ENCODE measurements at places on chromosomes 4 and X.

DNA sequence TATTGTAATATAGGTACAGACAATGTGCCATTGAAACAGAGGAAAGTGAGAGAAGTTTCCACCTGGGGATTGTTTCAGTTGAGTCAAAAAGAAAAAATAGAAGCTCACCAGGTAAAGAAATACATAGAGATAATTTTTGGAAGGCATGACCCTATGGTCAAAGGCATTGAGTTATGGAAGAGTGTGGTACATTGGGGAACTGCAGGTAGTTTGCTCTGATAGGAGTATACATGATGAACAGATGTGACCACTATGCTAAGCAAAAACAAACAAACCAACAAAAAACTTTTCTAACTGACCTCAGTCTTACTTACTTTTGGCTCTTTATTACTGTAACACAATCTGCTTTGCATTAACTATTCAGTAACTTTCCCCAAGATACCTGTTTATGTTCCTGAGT, 85.9 kb downstream of the UGT8 start:
- no peak for DNase-seq

GRCh38 chr4:56689201-56689969, 8.3 kb upstream of the HOPX start:
- no peak for DNase-seq

GRCh38 chr4:138592796-138593195, 350.6 kb upstream of the SLC7A11 start:
- no peak for DNase-seq

DNA sequence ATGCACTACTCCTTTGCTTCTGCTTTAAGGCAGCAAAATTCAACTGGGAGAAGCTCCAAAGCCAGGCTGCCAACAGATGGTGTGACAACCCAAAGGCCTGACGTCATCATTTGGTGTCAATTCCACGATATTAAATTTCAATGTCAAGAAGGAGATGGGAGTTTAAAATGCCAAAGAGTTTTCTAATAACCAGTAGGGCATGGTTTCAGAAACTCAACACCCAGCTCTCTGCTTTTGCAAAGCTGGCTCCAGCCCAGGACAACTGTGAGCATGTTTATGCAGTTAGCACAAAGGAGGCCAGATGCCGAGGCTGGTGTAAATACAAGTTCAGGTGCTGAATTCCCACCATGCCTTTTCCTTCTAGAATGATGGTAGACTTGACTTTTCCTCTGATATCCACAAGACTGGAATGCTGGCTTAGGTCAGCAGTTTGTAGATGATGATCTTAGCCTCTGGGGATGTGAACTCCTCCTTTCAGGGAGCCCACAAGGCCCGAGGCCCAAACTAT, 67.3 kb downstream of the AFAP1 start:
- peak; percentile 73 for DNase-seq

GRCh38 chr4:167775375-167775774, 317.0 kb upstream of the ANXA10 start:
- DNase-seq, result no peak

DNA sequence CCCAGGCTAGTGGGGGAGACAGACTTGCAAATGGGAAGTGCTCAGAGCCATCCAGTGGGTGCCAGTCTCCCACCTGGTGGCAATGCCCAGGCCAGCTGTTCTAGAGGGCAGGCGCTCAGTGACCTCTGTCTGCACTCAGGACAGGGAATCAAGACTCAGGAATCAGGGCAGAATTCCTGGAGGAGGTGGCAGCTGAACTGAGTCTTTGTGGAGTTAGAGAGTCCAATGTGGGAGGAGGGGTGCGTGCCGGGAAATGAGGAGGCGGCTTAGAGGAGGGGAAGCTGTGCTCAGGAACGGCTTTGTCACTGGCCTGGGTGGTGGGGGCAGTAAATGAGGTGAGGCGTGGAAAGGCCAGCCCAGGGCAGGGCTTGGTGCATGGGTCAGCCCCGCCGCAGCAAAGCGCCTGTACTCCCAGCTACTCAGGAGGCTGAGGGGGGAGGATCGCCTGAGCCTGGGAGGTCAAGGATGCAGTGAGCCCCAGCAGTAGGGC, 31.3 kb upstream of the SORCS2 start:
- peak; percentile 16 for DNase-seq

- no peak for DNase-seq
These were observed 752 bp downstream of the FRAS1 start for GRCh38 chr4:78057600-78058550.

DNA sequence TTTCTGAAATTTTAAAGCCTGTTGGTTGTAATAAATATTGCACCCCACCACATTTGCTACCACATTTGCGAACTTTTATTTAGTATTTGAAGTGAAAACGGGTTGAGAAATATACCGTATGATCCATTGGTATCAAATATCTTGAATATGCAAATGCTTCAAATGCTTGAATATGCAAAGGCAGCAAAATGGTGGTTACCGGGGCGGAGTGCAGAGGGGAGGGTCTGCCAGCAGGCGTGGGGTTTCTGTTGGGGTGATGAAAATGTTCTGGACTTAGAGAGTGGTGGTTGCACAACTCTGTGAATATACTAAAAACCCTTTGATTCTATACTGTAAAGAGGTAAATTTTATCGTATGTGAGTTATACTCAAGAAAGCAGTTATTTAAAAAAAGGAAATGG, 35.3 kb downstream of the SHROOM2 start:
- no peak for DNase-seq

DNA sequence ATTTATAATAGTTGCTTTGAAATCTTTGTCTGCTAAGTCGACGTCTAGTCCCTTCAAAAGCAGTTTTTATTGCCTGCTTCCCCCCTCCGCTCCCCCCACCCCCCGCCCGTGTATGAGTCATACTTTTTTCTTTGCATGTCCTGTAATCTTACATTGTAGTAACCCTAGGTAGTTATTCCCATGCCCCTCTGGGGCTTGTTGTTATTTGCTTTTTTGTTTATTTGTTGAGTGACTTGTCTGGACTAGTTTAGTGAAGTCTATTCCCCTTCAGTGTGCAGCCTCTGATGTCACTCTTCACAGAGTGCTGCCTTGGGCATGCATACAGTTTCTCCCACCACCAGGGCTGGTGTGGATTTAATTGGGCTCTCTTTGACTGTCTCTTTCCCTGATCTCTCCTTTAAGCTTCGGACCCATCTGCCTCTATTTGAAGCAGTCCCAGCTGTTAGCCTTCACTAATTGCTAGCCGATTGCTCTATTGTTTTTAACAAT, 86.2 kb downstream of the PPEF1 start:
- no peak for DNase-seq

DNA sequence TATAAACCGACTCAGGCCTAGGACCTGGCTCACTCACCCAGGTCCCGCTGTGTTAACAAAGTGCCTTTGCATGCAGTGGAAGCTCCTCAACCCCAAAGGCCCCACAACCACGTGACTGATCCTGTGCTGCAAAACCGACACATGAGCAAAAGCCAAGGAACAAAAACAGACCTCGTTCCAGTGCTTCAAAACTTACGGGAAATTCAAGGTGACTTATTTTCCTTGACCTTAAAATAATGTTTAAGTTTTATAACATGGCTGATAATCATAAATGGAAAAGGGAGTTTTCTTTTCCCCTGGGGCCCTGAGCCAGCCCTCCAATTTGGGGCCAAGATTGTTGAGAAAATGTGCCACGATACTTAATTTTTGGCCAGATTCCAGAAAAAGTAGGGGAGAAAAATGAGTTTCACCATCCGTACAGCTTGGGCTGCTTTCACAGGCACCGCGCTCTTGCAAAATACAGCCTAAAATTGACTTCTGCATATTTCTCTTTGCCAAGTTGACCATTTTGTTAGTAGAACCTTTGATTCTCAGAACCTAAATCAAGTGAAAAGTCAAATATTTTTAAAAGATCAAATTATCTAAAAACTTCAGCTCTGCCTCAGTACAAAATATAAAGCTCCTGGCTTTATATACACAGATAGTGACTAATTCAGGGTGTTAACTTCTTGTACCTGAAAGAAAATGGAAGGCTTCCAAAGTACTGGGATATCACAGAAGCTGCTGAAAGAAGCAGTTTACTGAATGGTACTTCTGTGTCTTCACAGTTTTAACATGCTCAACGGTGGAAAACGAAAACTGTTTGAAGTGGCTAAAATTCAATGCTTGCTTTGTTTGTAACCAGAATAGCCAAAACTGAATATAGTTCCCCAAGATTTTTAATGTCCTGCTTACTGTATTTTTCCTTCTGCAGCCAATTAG, 93.8 kb downstream of the APBB2 start:
- peak; percentile 78 for DNase-seq
